ENCODE measurements at places on chromosomes 1 and 21.
A peak's percentile ranks its signal among the peaks of the same experiment; 100 is the strongest.

- DNase-seq: peak; percentile 16
Measured at GRCh38 chr21:31872452-31873274, at the start of gene HUNK. TSS of gene HUNK (plus strand) at chr21:31873020. CDS start at chr21:31873675, 655 bp downstream.

GRCh38 chr1:87042111-87042811 lies 127.8 kb downstream of the HS2ST1 start:
- DNase-seq: no peak

DNA sequence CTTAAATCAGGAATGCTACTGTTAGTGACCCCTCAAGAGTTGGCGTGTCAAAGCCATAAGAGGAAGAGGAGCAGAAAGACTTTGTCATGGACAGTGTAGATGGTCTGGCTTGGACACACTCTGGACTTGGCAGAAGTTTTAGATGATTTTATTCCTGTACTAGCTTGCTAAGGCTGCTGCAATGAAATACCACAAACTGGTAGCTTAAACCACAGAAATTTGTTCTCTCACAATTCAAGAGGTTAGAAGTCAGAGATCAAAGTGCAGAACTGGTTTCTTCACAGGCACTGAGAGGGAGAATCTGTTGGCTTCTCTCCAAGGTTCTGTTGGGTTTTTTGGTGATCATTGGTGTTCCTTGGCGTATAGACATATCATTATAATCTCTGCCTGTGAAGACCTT lies 869.8 kb upstream of the B3GALT2 start:
- no peak for DNase-seq

DNA sequence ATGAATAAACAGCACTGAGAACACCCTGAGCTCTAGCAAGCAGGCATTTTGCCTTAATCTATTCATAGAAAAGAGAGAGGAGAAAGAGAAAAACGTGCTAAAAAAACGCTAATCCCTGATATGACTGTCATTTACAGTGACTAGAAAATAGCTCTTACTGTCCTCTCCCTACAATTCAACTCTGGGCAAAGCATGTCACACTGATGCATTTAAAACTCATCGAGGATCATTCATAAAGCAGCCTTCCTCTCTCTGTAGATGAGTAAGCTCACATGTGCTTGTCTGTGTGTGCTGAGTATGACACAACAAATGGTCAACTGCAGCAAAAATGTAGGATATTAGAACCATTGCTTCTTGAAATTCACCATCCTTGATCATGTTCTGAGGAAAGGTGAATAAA lies 109.0 kb downstream of the SGIP1 start:
- DNase-seq: no peak

- DNase-seq: no peak
Measured at GRCh38 chr1:234780531-234781162, 170.7 kb upstream of the IRF2BP2 start.

DNA sequence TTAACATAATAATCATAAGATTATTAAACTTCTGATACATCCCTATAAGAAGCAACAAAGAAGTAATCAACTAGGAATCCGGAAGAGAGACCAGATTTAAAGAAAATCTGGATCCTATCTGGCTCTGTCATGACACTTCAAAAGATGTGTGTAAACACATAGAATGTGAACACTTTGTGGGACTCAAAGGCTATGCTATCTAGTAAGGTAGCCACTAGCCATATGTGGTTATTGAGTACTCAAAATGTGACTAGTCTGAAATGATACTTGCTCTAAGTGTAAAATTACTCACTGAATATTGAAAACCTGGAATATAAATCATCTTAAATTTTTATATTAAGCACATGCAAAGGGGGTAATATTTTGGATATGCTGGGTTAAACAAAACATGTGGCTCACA lies 8.7 kb downstream of the FUBP1 start:
- DNase-seq: no peak

DNA sequence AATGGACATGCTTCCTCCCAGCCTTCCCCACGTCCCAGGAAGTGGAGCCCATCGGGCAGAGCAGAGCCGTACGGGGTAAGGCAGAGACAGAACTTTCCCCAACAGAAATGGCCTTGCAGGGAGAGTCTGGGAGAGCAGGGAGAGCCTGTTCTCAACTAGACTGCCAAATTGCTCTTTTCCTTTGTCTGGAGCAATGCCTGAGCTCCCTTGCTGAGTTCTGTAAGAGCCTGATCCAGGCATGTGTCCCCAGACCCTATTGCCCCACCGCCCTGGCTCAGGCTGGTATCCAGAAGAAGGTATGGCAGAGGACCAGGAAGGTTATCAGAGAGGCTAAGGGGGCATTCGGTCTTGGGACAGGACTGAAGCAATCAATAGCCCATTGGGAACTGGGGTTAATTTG lies 79.9 kb downstream of the TMEM53 start:
- no peak for DNase-seq

GRCh38 chr1:53738205-53739108 lies 507 bp downstream of the GLIS1 start:
- DNase-seq: no peak

DNA sequence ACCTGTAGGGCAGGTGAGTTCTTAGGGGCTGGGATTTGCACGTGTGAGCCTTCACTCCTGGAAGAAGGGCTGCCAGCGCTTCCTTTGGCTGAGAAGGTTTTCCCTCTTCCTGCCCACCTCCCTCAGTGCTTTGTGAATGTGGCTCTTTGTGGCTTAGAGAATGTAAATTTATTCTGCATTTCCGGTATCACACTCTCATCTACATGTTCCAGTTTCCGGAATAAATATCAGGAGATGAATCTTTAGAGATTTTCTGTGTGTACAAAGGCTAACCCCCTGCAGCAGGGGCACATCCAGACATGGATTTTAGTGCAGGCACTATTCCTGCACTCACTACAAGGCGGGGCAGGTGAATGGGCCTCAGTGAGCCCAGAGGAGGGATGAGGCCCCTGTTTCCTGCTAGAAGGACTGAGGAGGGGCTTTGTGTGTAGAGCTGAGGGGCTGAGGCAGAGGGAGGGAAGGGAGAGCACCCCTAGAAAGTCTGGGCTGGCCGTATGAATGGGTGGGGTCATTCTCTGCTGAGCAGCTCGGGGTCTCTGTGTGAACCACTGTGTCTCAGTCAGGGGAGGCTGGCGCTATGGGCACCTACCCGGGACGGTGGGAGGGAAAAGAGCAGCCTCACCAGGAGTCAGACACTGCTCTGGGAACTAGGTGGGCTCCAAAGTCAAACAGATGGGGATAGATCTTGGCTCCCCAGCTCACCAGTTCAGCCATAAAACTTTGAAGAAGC lies 207.5 kb downstream of the MATN1 start:
- no peak for DNase-seq

- no peak for DNase-seq
Measured at GRCh38 chr1:68955424-68955823, 458.5 kb upstream of the DEPDC1 start.

DNA sequence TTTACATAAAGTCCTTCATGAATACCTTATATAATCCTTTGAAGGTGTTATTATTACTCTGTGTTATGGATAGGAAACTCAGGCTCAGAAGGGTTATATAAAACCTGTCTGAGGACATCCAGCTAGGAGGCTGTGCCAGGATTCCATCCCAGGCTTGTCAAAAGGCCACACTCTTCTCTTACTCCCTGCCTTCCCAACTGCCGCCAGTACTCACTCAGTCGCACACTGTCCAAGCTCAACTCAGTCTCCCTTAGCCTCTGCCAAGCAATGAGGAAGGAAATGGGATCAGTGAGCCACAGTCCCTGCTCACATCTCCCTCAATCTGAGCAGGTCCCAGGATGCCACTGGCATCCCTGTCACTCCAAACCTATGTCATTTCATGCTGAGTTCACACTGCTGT lies 94.4 kb downstream of the NAV1 start:
- no peak for DNase-seq

GRCh38 chr1:49306507-49307070 lies 529.9 kb upstream of the BEND5 start:
- no peak for DNase-seq

DNA sequence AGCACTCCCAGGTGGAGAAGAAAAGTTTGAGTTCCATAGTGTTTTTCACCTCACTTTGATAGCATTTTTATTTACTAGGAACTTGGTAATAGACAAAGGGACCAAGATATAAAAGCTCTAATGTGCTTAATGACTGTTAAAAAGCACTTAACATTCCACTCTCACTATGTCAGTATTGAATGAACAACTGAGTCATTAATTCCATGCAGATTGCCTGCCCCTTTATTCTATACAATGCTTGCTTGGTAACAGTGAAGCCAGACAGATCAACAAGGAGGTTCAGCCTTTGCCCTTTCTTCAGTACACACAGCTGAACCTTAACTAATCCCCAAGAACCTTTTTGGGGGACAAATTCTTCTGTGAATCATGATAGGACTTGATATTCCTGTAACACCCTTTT lies 425.5 kb downstream of the NUF2 start:
- no peak for DNase-seq

DNA sequence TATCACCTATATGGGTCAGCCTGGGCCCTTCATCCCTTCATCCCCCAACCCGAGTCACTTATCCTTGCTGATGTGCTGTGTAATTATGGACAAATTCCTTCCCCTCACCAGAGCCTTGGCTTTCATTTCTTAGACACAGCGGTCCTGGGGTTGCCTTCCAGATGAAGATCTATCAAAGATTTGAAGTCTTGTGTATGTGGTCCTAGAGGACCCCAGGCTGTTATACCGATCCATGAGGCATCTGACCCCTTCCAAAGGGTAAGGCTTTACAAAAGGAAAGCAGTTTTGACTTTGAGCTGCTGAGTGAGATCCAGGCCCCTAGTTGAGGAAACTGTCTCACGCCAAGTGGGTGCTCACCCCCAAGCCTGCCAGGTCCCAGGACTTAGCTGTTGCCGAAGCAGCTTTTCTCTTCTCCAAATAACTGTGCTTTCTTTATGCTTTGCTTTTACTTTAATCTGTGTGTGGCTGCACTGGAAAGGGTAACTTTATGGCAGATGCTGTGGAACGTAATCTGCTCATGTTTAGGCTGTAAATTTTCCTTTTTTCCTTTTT lies 37.6 kb downstream of the MAN1C1 start:
- DNase-seq: no peak

GRCh38 chr1:153364766-153365666 lies 7.4 kb downstream of the S100A9 start:
- DNase-seq: no peak
